SHP77 treated with DMSO at 0.1 percent for 48 hours (cell line): ENCODE measurements at places on chromosomes 1 and 21.

- no peak for DNase-seq
Observed at GRCh38 chr1:234863551-234863971, 253.6 kb upstream of the IRF2BP2 start.

DNA sequence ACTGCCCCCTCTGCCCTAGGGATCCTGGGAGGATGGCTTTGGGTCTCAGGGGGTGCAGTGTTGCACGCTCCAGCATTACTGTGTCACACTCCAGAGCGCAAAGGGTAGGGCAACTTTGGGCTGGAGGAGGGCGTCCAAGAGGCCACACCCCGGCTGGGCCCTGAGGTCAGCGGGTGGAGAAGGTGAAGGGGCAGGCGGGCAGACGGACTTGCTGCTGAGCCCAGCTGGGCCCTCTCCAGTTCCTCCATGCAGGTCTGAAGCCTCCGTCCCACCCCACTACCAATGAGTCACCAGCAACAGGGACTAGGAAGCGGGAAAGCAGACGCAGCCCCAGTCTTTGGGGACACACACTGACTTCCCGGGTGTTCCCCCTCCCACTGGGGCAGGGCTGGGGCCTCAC is 116.0 kb downstream of the CASZ1 start:
- no peak for DNase-seq

DNA sequence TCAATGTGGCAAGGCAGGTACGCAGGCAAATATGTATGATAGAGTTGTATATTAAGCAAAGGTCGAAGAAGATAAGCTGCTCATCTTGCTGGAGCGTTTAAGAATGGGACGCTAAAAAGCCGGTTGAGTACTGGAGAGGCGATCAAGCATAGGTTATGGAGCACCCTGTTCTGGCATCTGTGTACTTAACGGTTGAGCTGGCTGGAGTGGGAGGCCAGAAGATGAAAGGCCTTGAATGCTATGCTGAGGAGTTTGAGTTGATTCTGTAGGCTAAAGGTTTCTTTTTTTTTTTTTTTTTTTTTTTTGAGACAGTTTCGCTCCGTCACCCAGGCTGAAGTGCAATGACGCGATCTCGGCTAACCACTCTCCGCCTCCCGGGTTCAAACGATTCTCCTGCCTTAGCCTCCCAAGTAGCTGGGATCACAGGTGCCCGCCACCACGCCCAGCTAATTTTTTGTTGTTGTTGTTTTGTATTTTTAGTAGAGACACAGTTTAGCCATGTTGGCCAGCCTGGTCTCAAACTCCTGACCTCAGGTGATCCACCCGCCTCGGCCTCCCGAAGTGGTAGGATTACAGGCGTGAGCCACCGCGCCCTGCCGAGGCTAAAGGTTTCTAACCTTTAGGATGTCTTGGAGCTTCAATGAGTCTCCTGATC is 850 bp upstream of the KHDC4 start:
- DNase-seq, result peak; percentile 83

DNA sequence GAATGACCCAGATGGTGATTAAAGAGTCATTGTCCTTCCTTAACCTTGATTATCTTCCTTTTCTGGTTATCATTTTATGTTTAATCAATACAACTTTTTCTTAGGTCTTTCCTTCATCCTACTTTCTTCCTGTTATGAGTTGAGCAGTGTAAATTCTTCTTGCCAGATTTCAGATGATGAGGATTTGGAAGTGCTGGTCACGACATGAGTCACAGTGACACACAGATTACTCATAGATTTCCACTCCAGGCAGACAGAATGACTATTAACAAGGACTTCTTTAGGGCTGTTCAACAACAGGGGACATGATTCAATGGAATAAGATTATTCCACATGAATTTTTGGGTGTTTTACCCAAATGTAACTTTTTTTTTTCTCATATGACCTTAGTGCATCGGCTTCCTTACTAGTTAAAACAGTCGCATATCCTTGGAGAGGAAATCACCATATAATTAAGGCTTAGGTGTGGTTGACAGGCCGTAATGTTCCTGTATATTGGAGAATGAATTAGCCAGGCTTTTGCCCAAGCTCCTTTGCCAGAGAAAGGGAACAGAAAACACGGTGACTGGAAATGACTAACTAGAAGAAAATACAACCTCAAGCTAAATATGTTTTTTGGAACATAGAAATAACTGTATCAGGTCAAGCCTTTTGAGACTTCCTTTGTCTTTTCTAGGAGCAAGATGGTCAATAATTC is 44.2 kb downstream of the PRRX1 start:
- no peak for DNase-seq

- DNase-seq, result no peak
Observed at GRCh38 chr1:101135526-101135925, 101.3 kb upstream of the S1PR1 start.

- DNase-seq, result peak; percentile 83
Observed at GRCh38 chr1:43348809-43349593, 9.8 kb upstream of the CDC20 start.

DNA sequence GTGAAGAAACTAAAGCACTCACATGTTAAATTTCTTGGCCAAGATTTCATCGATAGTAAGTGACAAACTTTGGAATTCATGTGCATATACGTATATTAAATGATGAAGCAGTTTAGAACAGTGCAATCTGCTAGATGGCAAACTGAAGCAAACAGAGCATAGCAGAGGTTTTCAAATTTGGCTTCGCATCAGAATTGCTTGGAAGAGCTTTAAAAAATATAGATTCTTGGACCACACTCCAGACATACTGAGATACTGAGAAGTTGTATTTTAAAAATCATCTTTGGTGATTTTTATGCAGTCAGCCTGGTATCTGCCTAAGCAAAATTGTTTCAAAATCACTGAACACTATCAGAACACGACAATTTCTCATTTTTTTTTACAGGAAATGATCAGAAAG is 709.2 kb downstream of the PLA2G4A start:
- no peak for DNase-seq

DNA sequence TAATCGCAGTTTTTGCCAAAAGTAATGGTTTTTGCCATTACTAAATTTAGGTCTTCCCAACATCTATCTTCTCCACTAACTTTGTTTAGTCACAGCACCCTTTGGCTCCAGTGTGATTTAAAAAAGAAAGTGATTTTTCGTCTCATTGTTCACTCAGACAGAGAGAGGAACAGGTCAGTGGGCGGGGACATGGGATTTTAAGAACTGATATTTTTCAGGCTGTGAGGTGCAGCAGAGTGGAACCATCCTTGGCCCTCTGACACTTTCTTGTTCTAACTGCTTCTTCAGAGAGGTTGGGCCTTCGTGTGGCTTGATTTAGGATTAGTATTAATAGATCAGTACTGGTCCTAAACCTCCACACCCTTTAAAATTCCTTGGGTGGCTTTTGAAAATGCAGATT is 38.8 kb downstream of the CASQ2 start:
- DNase-seq, result no peak

DNA sequence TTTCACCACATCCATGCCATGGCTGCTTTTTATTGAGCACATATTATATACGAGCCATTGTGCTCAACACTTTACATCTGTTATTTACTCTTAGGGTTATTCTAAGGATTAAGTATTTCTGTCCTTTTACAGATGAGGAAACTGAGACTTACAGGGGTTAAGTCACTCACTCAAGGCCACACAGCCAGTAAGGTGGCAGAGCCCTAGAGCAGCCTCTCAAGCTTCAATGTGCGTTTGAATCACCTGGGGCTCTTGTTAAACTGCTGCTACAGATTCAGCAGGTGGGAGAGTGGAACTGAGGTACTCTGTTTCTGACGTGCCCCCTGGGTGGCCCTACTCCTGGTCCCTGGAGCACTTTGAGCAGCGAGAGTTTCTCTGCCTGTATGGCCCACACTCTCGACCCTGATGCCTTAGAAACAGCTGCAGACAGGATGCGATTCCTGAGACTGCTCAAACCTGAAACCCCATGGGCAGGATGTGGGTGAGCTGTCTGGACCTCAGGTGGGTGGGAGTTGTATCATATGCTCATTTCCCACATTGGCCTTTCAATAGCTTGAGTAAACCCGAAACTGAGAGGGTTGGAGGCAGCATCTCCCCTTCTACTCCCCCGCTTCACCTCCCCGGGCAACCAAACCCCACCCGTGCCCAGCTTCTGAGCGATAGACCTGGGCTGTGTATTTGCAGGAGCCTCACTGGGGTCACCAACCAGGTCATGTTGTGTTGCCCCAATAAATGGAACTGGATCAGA is 59.3 kb downstream of the MAN1C1 start:
- DNase-seq, result no peak

DNA sequence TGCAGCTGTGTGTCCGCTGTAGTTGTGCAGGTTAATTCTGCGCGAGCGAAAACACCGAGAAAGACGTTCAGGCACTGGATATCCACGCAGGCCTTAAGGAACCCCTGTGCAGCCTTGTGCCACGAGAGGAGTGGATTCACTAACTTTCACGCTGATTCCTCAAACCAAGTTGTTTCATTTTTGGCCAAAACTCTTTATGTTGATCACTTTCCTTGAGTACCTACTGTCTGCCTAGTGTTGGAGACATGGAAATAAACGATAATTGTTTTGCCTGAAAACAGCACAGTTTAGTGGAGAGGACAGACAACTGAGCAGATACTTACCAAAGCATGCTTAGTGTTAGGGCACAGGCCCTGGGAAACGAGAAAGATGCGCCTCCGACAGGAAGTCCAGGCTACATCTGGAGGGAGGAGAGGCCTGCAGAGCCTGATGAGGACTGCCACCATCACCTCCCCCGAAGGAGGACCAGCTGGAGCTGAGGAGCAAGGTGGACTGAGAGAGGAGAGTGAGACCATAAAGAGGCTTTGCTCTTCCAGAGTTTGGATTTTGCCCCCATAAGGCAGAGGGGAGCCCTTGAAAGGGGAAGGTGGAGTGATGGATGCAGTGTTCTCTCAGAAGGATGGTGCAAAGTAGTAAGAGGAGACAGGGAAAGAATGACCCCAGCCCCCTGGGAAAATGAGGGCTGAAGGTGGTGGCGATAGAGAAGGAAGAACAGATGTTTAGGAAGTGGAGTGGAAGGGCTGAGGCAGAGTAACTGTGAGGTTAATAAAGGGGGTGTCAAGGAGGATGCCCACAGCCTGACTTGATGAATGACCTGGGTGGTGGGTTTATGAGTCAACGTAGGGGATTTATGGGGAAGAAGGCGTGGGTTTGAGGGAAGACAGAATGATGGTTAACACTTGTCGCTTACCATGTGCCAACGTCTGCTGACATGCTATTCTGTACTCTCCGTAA is 956 bp upstream of the SCAF4 start:
- DNase-seq, result peak; percentile 41

DNA sequence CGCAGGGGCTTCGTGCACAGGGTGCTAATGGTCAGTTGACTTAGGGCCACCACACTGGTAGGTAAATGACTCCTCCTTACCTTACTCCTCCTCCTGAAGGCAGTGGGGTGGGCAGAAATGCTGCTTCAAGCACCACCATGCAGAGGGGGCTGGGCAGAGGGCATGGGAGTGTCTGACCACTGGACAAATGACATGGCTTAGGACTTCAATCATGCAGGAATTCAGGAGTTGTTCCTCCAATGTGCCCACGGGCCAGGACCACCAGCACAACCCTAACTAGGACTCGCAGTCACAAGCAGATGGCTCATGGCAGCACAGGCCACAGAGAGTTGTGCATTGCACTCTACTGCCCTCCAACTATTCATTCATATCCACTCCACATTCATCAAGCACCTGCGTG is 65.7 kb downstream of the KCND3 start:
- no peak for DNase-seq

DNA sequence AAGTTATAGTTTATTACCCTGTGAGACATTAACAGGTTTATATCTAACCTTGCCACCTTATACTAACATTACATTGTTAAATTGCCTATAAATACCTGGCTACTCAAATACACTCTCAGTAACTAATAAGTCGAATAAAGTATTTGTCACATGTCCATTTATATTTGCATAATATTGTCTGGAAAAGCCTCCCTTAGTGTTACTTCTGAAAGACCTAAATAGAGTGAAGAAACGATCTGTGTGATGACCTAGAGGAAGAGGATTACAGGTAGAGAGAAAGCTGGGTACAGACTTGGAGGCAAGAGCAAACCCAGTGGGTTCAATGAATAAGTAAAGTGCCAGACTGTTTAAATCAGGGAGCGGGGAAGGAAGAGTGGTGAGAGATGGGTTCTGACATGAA is 2.7 kb upstream of the CACYBP start:
- no peak for DNase-seq

DNA sequence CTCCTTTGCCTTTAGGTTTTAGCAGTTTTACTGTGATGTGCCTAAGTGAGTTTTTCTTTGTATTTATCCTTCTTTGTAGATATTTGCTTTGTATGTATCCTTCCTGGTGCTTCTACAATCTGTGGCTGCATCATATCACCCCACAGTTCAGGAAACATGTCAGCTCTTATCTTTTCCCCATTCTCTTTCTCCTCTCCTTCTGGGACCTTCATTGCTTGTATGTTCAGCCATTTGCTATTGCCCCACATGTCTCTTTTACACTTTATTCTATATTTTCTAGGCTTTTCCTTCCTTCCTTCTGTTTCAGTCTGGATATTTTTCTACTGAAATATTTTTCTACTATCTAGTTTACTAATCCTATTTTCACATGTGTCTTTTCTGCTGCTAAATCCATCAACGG is 14.9 kb downstream of the KNCN start:
- no peak for DNase-seq

DNA sequence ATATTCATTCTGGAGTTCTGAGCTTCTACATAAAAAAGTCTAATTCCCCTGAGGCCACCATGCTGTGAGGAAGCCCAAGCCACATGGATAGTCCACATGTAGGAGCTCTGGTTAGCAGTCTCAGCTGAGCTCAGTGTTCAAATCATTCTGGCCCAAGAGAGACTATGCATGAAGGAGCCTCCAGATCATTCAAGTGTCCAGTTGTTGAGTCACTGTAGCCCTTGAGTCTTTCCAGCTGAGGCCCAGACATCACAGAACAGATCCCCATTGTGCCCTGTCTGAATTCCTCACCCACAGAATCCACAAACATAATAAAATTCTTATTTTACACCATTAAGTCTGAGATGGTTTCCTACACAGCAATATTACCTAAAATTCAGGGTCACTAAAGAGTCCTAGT is 107.0 kb upstream of the NGF start:
- DNase-seq, result no peak
